SK-N-SH (cell line): ENCODE measurements at places on chromosomes 2 and 18. TPM values are rescaled to one million over a fixed set of nuclear protein-coding genes. Genes with fewer than 3 reads are reported as not detected.

DNA sequence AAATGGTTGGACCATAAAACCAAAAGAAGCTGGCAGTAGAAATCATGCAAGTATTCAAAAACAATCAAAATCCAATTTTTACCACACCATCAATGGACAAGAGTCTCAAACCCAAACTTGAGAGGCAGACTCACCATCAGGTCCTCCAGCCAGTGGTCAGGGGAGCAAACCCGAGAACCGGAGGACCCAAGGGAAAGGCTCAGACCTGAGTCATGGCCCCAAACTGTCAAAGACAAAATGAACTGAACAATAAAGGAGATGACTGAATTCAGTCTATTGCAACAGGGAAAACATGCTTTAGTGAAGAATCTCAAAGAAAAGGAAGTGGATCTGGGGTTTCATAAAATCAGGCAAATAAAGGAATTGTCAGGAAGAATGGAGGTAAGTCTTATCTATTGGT, 150.7 kb upstream of the MGAT5 start:
- H3K4me3 ChIP-seq = no peak overlapping the region
- no peaks in the 10 kb centered on the region for H3K36me3 ChIP-seq
- H3K4me1 ChIP-seq = no peaks in the 10 kb centered on the region
- no peak overlapping the region for H3K27ac ChIP-seq
- DNase-seq = no peak

GRCh38 chr2:220795705-220796104, 776.4 kb downstream of the EPHA4 start:
- no peak overlapping the region for H3K27ac ChIP-seq
- no peaks in the 10 kb centered on the region for H3K36me3 ChIP-seq
- H3K4me3 ChIP-seq = no peak overlapping the region
- H3K4me1 ChIP-seq = no peaks in the 10 kb centered on the region
- DNase-seq = no peak

SNED1 gene
- polyA plus RNA-seq = 0.03 TPM in 2 replicates

CCDC85A gene
- 48.7 and 49.9 TPM in 2 replicates for polyA plus RNA-seq

IL36G gene
- not detected in 2 replicates for polyA plus RNA-seq

- no peak overlapping the region for H3K4me3 ChIP-seq
- H3K27ac ChIP-seq = no peak overlapping the region
- H3K4me1 ChIP-seq = peaks cover 11% of the 10 kb centered on the region; the same call in 1 of the 2 replicates
- H3K27me3 ChIP-seq = no peaks in the 10 kb centered on the region
- no peak for DNase-seq
Observed at GRCh38 chr2:162295009-162295408, 23.5 kb downstream of the IFIH1 start.

RABL2A gene
- polyA plus RNA-seq = 26.4 and 30.3 TPM in 2 replicates

GRCh38 chr2:66456183-66457041, 21.5 kb downstream of the MEIS1 start:
- H3K27me3 ChIP-seq = no peaks in the 10 kb centered on the region
- H3K27ac ChIP-seq = no peak overlapping the region
- no peak for DNase-seq
- no peak overlapping the region for H3K4me3 ChIP-seq
- no peaks in the 10 kb centered on the region; the same call in 1 of the 2 replicates for H3K4me1 ChIP-seq
- peaks cover 90% of the 10 kb centered on the region for H3K36me3 ChIP-seq

- no peaks in the 10 kb centered on the region for H3K36me3 ChIP-seq
- H3K27me3 ChIP-seq = no peaks in the 10 kb centered on the region
- no peak overlapping the region for H3K4me3 ChIP-seq
- no peak overlapping the region for H3K27ac ChIP-seq
- DNase-seq = no peak
Observed at GRCh38 chr2:227117027-227117426, 47.0 kb downstream of the COL4A4 start.

OTOS gene
- not detected in 2 replicates for polyA plus RNA-seq

- H3K27me3 ChIP-seq = no peaks in the 10 kb centered on the region
- peak overlapping the region; percentile 84 for H3K27ac ChIP-seq
- DNase-seq = peak; percentile 87
- H3K4me3 ChIP-seq = peak overlapping the region; percentile 92
- peaks cover 4% of the 10 kb centered on the region for H3K36me3 ChIP-seq
- peaks cover 10% of the 10 kb centered on the region for H3K4me1 ChIP-seq
Observed at GRCh38 chr2:203534621-203535077, 452 bp downstream of the RAPH1 start.

CERKL gene
- 0.05 and 0.07 TPM in 2 replicates for polyA plus RNA-seq

- no peak for DNase-seq
- no peaks in the 10 kb centered on the region for H3K27me3 ChIP-seq
- H3K4me3 ChIP-seq = no peak overlapping the region
- no peak overlapping the region for H3K27ac ChIP-seq
- no peaks in the 10 kb centered on the region for H3K36me3 ChIP-seq
Observed at GRCh38 chr2:46825939-46826568, 89.6 kb downstream of the MCFD2 start.

GRCh38 chr2:27204566-27204965, 7.3 kb upstream of the ATRAID start:
- H3K4me3 ChIP-seq = no peak overlapping the region
- no peak overlapping the region for H3K27ac ChIP-seq

DNA sequence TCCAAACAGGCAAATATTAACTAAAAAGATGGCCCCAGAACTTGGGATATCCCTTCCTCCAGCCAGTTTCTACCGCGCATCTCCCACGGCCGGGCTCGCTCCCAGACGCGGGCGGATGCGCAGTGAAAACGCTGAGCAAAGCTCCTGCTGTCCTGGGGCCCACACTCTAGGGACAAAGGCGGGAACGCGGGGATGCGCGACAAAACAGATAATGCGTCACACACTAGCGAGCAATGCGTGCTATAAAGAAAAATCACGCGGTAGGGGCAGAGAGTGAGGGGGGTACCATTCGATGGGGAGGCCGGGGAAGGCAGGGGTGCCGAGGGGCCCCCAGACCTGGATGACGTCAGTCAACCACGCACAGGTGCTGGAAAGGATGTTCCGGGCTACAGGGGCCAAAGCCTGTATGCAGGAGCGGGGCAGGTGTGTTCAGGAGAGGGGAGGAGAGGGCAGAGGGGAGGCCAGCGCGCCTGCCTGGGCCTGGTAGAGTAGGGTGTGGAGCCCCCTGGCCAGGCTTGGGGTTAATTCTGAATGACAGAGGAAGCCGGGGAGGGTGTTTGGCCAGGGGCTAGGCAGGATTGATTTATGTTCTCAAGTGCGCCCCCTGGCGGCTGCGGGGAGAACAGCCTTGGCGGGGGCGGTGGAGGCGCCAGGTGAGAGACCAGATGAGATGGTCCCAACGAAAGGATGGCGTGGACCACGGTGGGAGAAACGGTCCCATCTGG, 14.9 kb upstream of the ITM2C start:
- H3K36me3 ChIP-seq = no peaks in the 10 kb centered on the region
- DNase-seq = no peak
- H3K27ac ChIP-seq = no peak overlapping the region
- peak overlapping the region; percentile 44; the same call in 1 of the 2 replicates for H3K4me3 ChIP-seq

GPR35 gene
- 1.2 and 1.3 TPM in 2 replicates for polyA plus RNA-seq

DNA sequence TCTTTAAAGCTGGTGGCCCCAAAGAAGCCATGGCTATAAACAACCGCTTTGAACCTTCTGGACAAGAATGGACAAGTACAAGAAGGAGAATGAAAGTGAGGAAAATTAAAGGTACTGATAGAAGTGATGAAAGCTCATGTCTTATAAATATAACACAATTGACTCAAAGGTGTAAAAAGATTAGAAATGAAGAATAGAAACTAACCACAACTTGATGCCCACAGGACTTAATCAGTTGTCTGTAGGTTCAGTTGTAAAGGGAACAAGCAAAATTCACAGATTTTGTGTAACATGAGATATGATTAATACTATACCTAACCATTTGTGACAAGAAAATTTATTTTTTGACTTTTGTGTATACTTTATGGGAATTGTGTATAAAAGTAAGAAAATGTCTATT, 135.7 kb downstream of the NUP35 start:
- no peak overlapping the region for H3K4me3 ChIP-seq
- no peaks in the 10 kb centered on the region for H3K36me3 ChIP-seq
- DNase-seq = no peak
- H3K27me3 ChIP-seq = no peaks in the 10 kb centered on the region
- H3K4me1 ChIP-seq = no peaks in the 10 kb centered on the region
